ENCODE measurements at places on chromosomes 7 and 10.
A peak's percentile ranks its signal among the peaks of the same experiment; 100 is the strongest.

- no peak for DNase-seq
Observed at GRCh38 chr10:11146402-11147171, 128.9 kb downstream of the CELF2 start.

DNA sequence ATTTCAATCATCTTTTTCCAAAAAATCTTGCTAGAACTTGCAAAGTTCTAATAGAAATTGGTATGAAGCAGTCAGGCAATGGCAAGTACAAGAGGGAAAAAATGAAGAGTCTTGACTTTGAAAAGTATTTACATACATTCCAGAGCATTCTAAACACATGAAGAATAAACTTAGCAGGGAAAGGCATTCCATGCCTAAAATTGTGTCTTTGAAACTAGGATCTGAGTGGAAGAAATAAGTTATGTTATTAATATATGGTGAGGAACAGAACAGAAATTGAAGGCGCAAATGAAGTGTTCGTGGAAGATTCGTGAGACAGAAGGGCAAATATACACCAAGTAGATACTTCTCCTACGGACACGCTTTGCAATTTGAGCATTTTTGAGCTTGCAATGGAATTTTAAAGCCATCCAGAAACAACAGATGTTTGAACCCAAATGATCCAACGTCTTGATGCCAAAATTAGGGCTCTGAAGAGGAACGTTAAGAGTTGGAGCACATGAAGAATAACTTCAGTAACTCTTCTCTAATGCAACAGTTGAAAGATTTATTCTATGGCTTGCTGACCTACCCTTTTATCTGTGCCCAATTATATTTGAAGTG, 40.6 kb upstream of the SEPTIN7 start:
- no peak for DNase-seq

DNA sequence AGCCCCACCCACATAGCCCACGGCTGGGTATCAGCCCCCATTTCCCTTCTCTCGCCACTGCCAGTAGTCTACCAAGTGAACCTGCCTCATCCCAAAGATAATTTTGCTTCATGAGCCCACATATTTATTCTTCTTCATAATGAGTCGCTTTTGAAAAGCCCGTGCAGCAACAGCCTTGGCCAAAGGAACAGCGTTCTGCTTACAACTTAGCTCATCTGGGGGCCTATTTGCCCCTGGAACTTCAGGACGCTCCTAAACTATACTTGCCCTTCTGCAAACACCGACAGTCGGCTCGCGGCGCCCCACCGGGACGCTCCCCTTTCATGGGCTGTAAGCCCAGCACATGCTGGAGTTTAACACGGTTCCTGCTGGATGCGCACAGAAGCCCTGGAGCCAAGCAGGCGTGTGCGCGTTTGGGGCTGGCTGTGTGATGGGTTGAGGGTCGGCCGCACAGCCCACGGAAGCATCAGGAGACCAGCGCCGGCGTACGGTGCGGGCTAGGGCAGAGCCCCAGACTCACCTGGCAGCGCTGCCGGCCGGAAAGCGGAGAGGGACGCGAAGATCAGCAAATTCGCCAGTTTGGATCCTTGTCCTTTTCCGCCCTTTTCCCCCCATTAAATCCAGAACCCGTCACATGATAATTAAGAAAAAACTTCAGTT, 370 bp downstream of the TMEM60 start:
- DNase-seq, result no peak

DNA sequence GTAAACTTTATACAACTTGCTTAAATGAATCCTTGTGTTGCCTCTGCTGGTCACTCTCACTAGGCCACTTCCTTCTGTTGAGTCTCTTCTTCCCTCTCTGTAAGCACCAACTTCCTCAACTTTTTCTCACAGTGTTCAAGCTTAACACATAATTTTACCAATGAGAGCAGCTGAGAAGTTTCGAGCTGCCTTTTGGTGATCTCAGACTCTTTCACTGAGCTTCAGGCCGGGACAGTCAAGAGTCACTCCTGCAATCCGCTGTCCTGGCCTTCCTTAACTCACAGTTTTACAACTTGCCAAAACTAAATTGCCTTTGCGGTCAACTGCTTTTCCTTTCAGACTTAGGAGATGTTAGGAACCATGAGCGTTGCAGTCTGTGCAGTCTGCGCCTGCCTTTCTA, 47.4 kb downstream of the PRPF18 start:
- DNase-seq, result no peak

GRCh38 chr10:73941300-73941699, 30.4 kb downstream of the PLAU start:
- no peak for DNase-seq

- no peak for DNase-seq
Observed at GRCh38 chr10:26468291-26468690, 30.1 kb downstream of the APBB1IP start.

DNA sequence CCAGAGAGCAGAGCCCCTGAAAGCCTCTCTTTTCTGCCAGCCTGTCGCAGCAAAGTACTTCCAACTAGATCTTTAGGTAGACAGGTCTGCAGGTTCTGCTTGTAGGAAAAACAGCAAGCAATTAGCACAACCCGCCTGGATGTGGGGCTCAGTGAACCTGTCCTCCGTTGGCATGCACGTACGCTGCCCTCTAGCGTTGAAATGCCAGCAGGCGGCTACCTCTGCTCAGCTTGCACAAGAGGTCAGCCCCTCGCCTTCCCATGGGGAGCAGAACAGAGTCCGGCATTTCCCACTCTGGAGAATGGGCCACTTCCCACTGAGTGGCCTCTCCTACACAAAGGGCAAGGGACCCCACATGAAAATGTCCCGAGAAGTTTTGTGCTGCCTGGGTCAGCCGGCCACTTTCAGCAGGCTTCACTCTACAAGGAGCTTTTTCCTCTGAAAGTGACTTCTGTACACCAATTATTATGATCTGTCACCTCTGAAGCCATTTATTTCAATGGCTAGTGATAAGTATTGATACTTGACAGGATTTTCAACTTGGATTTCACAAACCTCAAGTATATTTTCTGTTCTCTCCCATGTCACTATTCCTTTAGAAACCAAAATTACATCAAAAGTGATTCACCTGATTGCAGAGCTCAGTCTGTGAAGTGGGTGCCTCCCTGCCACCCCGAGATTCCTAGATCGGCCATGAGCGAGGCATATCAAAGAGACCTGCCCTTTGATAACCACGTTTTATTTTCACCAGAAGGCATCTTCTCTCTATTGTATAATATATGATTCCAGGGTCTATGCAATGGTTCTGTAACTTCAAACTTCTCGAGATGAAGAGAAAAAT, 56.7 kb downstream of the JCAD start:
- DNase-seq, result peak; percentile 71

DNA sequence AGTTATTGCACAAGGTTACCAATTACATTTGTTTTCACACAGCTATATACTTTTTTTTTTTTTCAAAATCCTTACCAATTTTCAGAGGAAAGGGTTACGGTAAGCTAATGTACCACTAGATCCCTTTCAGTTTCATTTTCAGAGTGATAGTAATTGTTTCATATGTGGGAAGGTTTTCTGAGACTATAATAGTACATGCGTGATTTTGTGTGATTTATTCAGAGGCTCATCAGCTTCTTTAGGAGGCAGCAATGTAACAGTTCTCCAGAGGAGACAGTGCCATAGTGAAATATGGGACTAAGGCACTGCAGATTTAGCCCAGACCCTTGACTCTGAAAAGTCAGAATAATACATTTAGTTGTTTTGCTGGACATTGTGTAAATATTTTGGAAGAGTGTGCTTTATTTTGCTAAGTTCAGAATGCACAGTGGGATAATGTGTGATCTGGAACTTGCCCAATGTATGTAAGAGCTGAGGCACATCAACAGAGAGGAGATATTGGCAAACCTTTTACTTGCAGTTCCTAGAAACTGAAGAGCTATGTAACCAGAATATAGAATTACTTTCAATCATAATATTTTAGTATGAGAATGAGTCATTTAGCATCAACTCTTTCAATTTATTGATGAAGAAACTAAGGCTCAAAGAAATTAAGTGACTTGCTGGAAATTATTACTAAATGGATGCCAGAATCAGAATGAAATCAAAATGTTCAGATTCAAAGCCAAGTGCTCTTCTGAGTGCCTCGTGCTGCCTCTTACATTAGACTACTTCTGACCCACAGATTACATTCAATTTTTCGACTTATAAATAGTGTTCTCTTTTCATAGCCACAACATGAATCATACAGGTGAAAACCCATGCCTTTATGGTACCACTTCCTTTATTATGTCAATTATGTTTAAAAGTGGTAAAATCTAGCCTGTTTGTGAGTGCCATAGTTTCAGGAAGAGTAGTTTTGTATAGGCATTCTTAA, 207.7 kb upstream of the TEX47 start:
- no peak for DNase-seq

- DNase-seq, result no peak
Observed at GRCh38 chr7:113217314-113217713, 99.0 kb upstream of the SMIM30 start.

- DNase-seq, result no peak
Observed at GRCh38 chr10:103599211-103599610, 105.7 kb downstream of the NEURL1 start.

DNA sequence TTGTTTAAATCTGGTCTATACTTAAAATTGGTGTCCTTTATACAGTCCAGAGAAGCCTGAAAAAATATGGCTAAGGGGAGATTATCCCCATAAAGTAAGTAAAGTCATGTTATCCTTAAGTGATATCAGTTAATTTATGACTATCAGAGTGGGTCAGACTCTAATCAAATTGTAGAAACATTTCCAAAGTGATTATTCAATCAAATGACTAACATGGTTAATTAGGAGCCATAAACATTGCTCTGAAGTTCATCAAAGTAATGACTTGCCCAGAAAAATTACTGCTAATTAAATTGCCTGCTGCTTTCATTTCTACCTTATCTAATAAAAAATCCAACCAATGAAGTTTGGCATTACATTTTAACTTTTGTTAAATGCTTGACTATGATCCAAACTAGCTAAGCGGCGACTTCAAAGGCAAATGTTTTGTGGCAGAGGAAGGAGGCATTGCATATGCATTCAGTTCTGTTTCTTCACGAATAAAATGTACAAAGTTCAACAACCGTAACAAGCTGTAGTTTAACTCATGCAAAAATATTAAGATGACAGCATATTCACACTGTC, 76.7 kb downstream of the ETV1 start:
- no peak for DNase-seq

- DNase-seq, result no peak
Observed at GRCh38 chr10:122780391-122780790, 65.3 kb downstream of the CUZD1 start.

DNA sequence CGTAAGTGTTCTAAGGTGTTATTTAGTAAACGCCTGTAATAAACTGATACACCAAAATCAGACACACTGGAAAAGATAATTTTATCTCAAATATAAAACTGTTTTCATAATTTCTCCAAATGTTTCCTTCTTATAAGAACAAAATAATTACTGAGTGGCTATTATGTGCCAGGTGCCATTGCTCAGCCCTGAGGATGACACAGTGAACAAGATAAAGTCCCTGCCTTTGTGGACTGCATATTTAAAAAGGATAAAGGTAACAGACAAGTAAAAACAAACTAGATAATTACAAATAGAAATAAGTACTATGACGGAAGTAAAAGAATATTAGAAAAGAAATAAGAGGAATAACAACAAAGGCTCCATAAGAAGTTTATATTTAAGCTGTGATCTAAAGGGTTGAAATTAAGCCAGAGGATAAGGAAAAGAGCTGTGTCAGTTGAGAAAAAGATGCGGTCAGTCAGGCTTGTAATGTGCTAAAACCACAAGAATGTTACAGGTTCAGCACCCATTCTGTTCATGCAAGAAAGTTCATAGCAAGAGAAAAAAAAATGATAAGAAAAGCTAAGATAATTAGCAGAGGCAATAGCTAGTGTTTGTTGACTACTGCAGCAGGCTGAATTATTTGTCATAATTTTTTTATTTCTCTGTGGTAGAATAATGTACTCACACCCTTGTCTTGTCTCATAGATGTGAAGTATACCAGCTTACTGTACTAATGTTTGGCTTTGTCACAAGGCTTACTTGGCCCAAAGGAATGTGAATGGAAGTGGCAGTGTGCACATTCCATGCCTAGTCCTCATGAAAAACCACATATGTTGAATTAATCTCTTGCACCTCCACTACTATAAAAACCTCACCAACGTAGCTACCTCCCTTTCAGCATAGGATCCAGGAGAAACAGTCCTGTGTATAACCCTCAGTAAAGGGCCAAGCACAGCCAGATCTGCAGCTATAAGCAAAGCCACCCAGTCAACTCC, 75.1 kb downstream of the CRPPA start:
- DNase-seq, result no peak

GRCh38 chr7:97011536-97012364, 6.4 kb downstream of the DLX6 start:
- DNase-seq, result no peak

DNA sequence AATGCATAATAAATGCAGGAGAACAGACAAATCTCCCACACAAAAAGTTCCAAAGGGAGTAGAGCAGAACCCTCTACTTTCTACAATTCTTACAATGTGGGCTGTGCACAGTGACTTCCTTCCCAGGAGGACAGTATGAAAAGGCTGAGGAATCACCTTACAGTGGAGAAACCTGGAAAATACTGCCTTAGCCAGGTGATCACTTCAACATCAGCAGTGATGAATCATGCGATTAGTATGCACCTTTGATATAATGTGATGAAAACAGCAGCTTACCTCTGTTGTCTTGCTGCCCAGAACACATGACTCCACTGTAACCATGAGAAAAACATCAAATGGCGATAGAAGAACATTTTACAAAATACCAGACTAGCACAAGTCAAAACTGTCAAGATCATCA, 329.7 kb upstream of the POM121L12 start:
- no peak for DNase-seq

DNA sequence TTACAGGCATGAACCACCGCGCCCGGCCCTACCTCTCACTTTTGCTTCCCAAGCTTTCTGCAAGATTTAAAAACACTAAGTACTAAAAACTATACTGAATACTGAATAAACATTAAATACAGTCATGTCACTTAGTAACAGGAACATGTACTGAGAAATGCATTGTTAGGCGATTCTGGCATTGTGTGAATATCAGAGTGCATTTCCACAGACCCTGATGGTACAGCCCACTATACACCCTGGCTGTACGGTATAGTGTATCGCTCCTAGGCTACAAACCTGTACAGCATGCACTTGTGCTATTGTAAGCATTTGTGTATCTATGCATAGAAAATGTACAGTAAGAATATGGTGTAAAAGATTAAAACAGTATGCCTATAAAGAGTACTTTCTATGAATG, 29.1 kb downstream of the PDIA4 start:
- DNase-seq, result no peak

DNA sequence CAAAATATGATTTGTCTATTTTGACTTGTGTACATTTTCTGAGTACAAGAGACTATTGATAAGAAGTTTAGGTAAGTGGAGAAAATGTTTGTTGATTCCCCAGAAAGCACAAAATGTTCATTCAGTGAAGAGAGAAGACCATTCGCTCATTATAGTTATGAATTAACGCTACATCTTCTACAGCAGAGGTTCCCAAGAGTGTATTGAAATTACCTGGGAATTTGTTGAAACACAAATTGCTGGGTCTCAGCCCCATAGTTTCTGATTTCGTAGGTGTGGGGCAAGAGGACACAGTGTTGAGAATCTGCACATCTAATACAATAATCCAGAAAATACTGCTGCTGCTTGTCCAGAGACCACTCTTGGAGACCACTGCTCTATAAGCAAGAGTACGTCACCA, 24.2 kb downstream of the JAZF1 start:
- no peak for DNase-seq

- no peak for DNase-seq
Observed at GRCh38 chr10:13990392-13990805, 340.3 kb downstream of the FRMD4A start.

Data from activated naive CD4-positive, alpha-beta T cell treated with anti-CD3 and anti-CD28 coated beads, Interleukin-2, amount 50 U/mL, for 72 hours (primary cell).